ENCODE measurements at places on chromosomes 11 and 22. TPM values are rescaled to one million over a fixed set of nuclear protein-coding genes. Genes with fewer than 3 reads are reported as not detected.
A peak's percentile ranks its signal among the peaks of the same experiment; 100 is the strongest.

DNA sequence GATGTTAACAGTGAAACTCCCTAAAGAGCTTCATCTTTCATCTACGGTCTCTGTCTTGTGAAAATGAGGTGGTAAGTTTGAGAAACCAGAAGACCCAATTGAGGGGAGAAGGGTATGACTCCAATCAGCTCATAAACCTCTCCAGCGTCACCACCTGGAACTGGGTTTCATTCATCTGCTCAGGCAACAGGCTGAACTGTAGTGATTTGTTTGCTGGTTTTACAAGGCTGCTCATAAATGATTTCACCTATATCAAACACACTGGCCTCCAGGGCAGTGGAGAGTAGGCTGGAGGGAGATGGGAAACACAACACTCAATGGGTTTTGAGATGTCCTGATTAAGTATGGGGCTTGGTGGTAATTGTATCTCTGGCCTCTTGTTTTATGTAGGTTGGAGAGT is 79.0 kb downstream of the EFCAB6 start:
- DNase-seq: no peak

- no peak for DNase-seq
Measured at GRCh38 chr11:65169164-65169641, 830 bp upstream of the SPDYC start.

GRCh38 chr11:12480401-12480800 is 103.0 kb downstream of the PARVA start:
- DNase-seq: no peak

DNA sequence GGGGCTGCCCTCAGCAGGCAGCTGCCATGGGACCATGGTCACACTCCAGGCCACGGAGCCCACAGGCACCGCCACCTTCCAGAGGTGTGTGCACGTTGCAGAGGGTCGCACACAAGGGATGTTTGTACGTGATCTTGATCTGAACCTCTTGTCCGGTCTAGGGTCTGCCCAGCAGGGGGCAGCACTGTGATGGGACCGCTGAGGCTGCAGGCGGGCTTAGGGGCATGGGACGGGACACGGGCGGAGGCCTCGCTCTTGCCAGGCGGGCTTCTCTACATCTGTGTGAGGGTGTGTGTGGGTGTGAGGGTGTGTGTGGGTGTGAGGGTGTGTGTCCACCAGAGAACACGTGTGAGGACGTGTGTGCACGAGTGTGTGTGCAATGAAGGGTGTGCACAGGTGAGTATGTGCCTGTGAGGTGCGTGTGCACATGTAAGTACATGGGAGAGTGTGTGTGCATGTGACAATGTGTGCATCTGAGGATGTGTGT is 52.4 kb downstream of the CACNA1I start:
- DNase-seq: peak; percentile 75

DNA sequence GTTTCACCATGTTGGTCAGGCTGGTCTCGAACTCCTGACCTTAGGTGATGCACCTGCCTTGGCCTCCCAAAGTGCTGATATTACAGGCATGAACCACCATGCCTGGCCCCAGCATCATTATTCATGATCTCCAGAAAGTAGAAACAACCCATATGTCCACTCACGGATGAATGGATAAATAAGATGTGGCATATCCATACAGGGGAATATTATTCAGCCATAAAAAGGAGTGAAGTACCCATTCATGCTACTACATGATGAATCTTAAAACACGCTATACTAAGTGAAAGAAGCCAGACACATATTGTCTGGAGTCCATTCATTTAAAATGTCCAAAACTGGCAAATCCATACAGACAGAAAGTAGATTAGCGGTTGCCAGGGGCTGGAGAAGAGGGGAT is 79.9 kb upstream of the TCF20 start:
- DNase-seq: no peak

DNA sequence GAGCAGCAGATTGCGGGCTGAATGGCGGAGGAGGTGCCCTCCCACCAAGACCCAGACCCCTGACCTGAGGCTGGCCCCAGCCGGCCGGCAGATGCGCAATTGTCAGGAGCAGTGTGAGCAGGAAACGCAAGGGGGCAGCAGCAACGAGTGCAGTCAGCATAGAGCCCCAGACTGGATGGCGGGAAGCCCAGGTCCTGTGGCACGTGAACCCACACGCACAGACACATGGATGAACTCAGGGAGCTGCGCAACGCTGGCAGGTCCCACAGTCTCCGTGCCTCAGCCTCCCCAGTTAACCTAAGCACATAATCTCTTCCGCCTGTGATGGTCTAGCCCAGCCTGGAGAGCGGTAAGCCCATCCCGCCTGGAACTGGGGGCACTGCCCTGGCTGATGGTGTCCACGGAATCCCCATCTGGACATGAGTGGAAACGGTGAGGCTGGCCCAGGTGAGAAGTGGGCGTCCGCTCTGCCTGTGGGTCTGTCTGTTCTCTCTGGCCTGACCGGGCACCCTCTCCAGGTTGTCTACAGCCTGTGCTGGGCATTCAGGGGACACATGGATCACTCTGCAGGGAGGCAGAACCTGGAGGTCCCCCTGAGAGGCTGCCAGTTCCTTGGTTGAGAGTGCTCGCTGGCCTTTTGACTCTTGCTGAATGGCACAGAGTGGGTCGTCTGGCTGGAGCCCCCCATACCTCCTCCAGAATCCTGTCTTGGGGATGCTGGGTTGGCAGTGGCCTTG is 626 bp upstream of the TBX10 start:
- DNase-seq: peak; percentile 58

DNA sequence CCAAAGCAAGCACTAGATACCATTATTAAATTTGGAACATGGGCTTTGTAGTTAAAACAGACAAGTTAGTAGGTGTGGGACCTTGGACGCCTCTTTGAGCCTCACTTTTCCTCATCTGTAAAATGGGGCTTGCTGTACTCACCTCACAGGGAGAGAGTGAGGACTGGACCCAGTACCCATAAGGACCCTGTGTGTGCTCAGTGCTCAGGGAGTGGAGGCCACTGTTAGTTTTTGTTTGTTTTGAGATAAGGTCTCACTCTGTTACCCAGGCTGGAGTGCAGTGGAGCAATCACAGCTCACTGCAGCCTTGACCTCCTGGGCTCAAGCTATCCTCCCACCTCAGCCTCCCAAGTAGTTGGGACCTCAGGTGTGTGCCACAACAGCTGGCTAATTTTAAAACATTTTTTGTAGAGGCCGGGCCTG is 8.9 kb downstream of the RAPSN start:
- DNase-seq: no peak

DNA sequence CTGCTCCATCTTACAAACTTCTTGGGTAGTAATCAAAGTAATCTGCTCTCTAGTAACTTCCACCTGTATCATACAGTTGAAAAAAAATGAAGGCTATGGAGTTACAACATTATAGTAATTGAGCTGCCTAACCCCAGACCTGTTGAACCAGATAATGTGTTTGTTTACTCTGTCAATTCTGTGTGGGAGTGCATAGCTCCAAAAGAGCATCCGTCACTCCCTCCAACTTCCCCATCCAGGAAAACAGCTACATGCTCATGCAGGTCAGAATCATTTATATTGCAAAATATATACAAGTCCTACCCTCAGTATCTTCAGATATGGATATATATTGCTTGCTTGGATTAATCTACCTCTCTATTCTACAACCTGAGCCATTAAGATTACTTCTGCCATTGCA is 244.0 kb upstream of the ANO5 start:
- DNase-seq: no peak

GRCh38 chr11:10719616-10720015 is 26.1 kb upstream of the IRAG1 start:
- no peak for DNase-seq

Gene KRTAP5-1
- not detected for total RNA-seq
